ENCODE measurements at places on chromosomes 3 and 15. TPM values are rescaled to one million over a fixed set of nuclear protein-coding genes. Genes with fewer than 3 reads are reported as not detected.

DNA sequence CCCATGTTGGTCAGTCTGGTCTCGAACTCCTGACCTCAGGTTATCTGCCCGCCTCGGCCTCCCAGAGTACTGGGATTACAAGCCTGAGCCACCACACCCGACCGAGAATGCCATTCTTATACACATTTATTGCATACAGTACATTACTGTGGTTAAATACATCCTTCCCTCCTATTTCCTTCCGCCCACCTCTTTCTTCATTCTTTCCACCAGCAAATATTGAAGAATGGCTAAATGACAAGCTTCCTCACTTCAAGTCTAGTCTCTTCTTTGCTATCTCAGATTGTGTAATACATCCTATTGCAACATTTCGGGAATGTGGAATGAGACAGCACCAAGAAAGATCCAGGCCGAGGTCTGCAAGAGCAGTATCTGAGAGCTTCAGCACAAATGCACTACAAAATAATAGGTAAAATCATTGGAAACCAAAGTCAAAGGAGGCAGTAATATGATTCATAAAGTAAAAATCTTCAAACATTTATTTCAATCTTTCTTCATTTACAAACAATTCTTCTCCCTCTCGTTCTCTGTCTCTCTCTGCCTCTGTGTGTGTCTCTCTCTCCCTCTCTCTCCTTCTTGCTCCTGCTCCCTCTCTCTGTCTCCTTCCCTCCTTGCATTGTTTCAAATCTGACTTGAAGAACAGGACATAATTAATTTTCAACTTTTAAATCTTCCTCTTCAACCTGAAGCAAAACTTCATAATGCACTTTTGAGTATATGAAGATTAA is 94.7 kb upstream of the TGFBR2 start:
- no peak overlapping the region for H3K4me3 ChIP-seq
- no peaks in the 10 kb centered on the region for H3K27me3 ChIP-seq
- no peak for DNase-seq
- H3K36me3 ChIP-seq: no peaks in the 10 kb centered on the region
- no peaks in the 10 kb centered on the region for H3K4me1 ChIP-seq

DNA sequence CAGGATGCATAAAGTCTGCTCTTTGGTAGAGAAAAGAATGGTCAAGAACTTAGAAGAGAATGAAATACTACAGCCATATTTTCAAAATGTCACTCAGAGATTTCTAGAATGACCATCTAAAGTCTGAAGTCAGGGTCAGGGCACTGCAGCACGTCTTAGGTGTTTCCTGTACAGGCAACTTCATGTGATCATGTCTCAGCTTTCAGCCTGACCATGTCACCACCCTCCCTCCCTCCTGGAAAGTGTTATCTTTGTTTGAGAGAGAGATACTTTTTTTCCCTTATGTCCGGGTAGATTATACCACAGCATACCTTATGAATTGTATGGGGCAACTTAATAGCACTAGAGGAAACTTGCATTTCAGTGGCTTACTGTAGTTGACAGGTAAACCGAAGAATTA is 558.0 kb upstream of the TGFBR2 start:
- no peaks in the 10 kb centered on the region for H3K36me3 ChIP-seq
- no peak overlapping the region for H3K4me3 ChIP-seq
- H3K4me1 ChIP-seq: no peaks in the 10 kb centered on the region
- no peak for DNase-seq

GRCh38 chr15:59223736-59224135 is 17.1 kb downstream of the LDHAL6B start:
- H3K4me3 ChIP-seq: no peak overlapping the region
- no peaks in the 10 kb centered on the region for H3K36me3 ChIP-seq
- no peak overlapping the region for H3K27ac ChIP-seq
- H3K4me1 ChIP-seq: no peaks in the 10 kb centered on the region

- no peaks in the 10 kb centered on the region for H3K4me1 ChIP-seq
- peaks cover 39% of the 10 kb centered on the region for H3K36me3 ChIP-seq
- no peak overlapping the region for H3K27ac ChIP-seq
- no peak for DNase-seq
- H3K27me3 ChIP-seq: no peaks in the 10 kb centered on the region
Measured at GRCh38 chr15:30939161-30939560, 35.4 kb downstream of the FAN1 start.

DNA sequence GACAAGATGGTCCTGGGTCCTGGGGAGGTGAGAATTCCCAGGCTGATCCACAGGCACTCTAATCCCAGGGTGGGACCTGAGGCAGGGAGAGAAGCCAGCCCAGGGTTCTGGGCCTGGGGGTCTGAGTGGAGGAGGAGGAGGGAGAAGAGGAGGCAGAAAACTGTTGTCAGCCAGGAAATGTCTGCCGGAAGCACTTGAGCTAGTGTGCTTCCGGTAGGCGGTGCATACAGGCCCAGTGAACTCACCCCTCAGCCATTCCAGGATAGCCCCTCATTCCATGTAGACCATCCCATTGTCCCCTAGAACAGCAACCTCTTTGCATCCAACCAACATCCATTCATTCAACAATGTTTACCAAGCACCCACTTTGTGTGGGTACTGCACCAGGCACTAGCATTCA is 47.9 kb upstream of the LCTL start:
- no peak overlapping the region for H3K27ac ChIP-seq
- H3K4me1 ChIP-seq: peaks cover 3% of the 10 kb centered on the region
- no peaks in the 10 kb centered on the region for H3K36me3 ChIP-seq
- H3K4me3 ChIP-seq: no peak overlapping the region

DNA sequence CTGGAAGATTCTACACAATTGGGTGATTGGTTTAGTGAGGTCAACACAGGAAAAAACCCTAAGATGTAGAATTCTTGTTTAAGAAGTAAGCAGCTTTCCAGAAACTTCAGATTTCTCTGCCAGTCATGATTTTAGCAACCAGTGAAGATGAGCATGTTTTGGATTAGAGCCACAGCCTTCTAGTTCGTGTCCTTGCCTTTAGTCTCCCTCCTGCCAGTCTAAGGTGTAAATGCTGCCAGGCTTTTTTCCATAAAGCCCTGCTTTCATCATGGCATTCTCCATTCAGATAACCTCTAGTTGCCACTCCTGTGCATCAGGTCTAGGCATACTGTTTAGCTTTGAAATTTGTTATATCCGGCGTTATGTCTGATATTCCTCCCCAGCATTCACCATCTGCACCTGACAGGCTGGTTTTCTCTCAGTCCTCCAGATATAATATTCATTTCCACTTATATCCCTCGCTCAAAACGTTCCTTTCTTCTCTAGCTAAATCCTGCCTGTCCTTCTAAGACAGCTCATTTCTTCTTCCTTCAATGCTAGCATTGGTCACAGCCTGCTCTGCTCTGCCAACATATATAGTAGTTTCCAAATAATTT is 37.4 kb downstream of the SYN2 start:
- no peak overlapping the region for H3K4me3 ChIP-seq
- no peaks in the 10 kb centered on the region for H3K36me3 ChIP-seq
- H3K27me3 ChIP-seq: no peaks in the 10 kb centered on the region
- no peak for DNase-seq
- H3K4me1 ChIP-seq: no peaks in the 10 kb centered on the region
- no peak overlapping the region for H3K27ac ChIP-seq

- H3K4me1 ChIP-seq: peaks cover 45% of the 10 kb centered on the region
- peaks cover 4% of the 10 kb centered on the region for H3K36me3 ChIP-seq
- no peaks in the 10 kb centered on the region for H3K27me3 ChIP-seq
- H3K4me3 ChIP-seq: no peak overlapping the region
- DNase-seq: no peak
Measured at GRCh38 chr3:136893848-136894443, 31.9 kb downstream of the NCK1 start.

LYZL4 gene
- total RNA-seq: not detected

SLC12A1 gene
- not detected for total RNA-seq

ESYT3 gene
- 0.07 TPM for total RNA-seq

NSUN3 gene
- total RNA-seq: 13.4 TPM

ACP3 gene
- not detected for total RNA-seq
